ENCODE measurements at places on chromosomes 12 and 14.

DNA sequence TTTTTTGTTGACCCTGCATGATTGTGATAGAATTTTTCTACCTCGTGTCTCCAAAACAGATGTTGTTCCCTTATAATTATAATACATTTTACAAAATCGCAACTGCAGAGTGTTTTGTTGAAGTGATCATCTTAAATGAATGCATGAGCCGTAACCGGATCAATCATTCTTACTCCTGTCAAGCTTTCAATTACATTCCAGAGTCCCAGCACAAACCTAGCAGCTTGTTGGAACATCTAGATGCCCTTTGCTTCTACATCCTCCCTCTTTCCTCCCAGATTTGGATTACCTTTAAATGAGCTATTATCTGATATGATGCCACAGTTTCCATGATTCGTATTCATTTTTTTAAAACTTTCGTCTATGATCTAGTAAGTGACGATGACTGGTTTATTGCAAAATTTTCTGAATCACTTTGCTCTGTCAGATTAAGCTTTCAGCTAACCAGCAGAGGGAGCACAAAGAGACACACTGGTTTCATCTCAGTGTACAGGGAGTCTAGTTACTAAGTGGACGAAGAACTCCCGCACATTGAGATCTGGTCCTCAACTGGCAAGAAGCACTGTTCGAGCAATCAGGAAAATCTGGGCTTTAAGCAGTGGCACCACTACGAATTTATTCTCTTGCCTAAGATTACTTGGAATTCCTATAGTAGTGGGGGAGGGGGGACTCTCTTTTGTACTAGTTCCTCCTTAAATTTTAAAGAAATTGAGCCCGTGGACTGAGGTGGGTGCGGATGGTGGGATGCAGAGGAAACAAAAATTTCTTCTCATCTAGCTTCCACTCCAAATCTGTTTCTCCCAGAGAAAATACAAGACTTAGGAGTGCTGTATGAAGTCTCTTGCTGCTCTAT is 40.9 kb downstream of the TSHR start:
- DNase-seq, result peak; percentile 34

- DNase-seq, result peak; percentile 63
Measured at GRCh38 chr14:24430682-24431568, 1.2 kb downstream of the KHNYN start.

- DNase-seq, result no peak
Measured at GRCh38 chr12:68483592-68484383, 126.9 kb upstream of the RAP1B start.

GRCh38 chr14:71141701-71142374 is 234.6 kb downstream of the PCNX1 start:
- no peak for DNase-seq

- no peak for DNase-seq
Measured at GRCh38 chr14:72401632-72402376, 469.6 kb downstream of the RGS6 start.

DNA sequence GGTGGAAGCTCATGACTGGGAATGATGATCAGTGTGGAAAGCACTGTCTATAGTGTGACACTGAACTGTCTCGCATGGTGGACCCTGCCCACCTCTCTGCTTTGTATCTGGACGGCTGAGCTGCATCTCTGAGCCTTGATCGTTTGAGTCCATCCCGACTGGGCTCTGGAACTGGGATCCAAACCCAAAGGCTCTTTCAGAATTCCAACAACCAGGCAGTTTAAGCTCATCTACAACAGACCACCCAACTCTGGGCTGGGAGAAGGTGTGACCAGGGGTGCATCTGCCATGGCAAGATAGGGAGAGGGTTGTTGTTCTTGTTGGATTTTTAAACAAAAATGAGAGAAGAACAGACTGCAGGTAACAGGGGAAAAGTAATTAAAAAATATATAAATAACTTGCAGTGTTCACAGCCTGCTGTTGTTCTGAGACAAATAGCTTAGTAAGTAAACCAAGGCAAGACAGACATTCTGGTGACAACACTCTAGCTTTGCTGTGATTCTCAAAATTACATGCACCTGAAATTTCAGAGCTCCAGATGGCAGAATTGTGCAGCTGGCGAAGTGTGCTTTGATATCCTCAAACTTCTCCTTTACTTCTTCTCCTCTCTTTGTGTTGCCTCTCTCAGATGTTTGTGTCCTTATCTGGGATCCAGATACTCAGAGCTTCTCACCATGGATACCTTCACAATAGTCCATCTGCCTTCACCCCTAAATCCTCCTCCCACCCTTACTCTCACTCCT is 209.6 kb downstream of the EMP1 start:
- DNase-seq, result no peak

GRCh38 chr12:52083638-52083996 is 4.1 kb downstream of the SMIM41 start:
- no peak for DNase-seq

GRCh38 chr12:117526757-117527478 is 165.5 kb upstream of the NOS1 start:
- no peak for DNase-seq

DNA sequence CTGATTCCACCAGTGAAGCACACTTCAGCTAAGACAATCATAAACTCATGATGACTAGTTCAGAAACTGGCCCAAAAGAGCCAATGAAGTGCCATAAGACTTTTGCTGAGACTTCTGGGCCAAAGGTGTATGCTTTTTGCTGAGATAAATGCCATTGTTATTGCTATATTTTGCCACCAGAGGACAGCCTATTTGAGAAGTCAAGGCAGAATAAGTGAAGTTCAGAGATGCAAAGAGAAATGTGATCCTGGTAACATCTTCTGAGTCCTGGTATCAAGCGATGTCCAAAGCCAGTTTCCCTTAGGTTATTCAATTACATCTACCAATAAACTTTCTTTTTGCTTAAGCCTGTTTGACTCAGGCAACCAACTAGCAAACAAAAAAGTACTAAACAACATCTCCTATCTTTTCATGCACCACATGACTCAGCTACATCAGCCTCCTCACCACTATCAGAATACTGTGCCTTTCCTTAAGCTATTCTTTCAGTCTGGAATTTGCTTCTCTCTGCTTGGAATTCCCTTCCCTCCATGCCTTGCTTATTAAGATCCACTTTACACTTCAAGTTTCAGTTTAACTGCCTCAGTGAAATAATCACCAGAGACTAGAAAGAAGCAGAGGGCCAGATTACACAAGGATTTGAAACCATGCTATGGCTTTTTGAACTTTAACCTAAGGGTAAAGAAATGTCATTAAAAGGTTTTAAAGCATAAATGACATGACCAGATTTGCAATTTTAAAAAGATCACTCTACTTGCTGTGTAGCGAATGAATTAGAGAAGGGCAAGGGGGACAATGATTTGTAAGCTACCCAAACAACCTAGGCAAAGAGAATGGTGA is 14.0 kb downstream of the CRY1 start:
- DNase-seq, result no peak

DNA sequence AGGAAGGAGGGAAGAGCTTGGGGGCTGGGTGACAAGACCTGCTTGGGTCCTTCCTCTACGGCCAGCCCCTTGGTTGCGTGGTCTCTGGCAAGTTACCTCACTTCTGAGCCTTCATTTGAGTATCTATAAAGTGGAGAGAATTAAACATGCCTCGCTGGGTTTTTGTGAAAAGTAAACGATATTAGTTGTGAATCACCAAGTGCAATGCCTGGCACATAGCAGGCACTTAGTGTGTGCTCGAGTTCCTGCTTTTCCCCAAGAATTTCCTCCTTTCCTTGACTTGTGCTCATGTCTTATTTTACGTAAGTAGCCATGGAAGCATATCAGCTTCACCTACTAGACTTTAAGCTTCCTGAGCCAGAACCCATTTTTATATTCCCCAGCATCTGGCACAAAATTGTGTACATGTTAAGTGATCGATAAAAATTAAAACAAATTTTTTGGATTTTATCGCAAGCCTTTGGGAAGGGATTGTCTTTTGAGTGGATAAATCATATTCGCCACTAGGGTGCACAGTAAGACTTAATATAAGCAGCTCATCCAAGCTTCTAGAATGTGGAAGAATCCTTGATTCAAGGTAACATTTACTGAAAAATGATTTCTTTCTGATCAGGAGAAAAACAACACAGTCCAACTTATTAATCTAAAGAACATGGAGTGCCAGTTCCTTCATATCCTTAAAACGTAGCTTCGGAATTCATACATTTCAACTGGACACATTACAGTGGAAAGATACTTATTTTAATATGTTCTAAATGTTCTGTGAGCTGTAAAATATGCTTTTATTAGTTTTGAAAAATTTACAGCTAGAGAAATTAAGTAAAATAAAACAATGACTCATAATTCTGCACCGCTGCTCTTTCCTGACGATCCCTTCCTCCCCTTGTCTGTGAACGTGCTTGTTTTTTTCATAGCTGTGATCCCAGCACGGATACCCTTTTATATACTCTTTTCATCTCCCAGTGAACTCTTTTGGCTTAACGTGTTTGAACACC is 62.0 kb downstream of the SLC25A47 start:
- DNase-seq, result no peak

DNA sequence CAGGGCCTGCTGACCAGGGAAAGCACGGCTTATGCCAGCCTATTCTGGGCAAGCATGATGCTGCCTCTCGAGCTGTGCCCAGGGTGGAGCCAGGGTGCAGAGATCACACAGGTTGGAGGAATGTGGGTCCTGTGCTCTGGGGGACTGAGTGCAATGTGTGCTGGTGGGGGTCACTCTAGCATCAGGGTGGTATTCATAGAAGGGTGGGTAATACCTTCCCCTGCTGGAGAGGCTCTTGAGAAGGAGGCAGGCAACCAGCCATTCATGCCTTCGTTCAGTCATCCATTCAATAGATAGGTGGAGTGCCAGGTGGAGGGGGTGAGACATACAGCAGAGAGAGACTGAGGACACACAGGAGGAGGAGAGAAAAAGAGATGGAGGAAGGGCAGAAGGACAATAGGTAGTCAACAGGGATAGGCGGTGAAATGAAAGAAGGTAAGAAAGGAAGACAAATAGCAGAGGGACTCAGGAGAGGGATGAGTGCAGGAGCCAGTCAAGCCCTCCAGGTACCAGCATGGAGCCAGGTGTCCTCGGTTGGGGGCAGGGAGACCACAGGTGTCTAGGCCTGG is 5.2 kb upstream of the ZNF385A start:
- no peak for DNase-seq

- DNase-seq, result no peak
Measured at GRCh38 chr12:65618588-65618987, 205.7 kb upstream of the HMGA2 start.

DNA sequence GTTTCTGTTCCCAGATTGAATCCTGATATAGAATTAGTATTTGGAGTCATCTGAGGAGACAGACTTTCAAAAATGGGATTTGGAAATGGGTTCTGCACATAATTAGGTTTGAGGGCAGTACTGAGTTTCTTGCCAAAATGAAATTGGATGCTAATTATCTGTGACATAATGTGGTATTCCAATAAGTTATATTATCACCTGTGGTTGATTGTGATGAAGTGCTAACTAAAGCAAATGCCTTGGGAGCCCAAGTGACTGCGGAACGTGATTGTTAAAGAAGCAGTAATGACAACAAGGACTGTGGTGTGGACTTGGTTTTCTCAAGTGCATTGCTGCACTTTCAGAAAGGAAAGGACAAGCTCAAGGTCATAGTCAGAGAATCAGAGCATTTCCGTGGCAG is 337.0 kb downstream of the IPO8 start:
- no peak for DNase-seq

DNA sequence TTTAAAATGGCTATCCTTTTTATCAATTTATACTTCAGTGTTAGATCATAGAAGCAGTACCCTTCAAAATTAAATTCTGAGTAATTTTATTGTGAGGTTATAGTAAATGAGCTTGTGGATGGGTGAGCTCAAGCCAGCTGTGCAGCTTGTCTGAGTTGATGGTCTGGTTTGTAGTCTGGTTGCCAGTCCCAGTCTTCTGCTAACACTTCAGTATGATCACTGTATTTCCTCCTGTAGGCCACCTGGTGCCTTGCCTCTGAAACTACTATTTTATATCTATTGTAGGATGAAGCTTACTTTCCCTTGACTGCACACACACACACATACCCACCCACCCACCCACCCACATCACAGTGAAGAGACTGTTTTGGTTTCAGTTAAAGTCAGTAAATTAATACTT is 496.4 kb downstream of the PCNX1 start:
- DNase-seq, result no peak

- peak; percentile 8 for DNase-seq
Measured at GRCh38 chr14:101232340-101233020, 328.8 kb upstream of the DIO3 start.

GRCh38 chr12:84247931-84248330 is 664.7 kb downstream of the SLC6A15 start:
- DNase-seq, result no peak

DNA sequence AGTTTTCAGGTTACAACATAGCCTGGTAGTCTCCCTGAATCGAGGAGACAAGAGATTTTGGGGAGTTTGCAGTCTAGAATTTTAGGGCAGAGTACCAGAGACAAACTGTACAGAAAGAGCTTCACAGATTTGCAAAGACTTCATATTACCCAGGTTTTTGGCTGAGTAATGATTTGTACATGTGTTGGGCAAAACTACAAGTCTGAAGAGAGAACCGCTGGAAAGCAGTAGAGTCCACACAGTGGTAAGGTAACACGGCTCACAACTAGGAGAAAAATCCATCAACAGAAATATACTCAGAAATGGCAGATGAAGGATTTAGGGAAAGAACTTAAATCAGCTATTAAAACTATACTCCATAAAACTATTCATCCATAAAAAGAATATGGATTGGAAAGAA is 25.7 kb downstream of the FBXO33 start:
- no peak for DNase-seq

DNA sequence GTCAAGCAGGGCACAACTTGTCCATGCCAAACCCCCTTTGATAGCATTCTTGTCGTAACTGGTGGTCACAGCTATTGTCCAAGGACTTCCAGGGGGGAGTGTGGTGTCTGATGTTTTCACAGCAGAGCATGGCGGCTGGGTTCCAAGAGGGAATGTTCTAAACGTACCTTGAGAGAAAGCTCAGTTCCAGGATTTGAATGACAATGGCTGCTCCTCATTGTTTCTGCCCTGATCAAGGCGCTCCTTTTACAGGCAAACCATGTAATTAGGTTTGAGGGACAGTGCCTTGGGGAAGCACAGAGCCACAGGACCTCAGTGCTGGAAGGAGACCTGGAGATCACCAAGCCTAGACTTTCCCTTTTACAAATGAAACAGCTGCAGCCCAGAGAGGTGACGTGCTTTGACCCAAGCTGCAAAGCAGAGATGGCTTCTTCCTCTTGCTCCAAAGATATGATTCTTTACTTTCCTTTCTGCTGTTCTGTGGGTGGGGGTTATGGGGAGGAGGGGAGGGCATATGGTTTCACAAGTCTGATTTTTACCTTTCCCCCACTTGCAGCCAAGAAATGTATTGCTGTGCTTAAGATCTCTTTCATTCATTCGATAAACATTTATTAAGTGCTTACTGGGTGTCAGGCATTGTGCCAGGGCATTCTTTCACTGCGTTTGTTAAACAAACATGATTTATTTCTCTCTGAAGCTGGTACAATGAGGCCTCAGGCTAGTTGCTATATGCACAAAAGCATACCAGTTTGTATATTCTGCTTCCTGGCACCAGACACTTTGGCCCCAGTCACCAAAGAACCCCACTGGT is 172.8 kb downstream of the KTN1 start:
- DNase-seq, result no peak

- DNase-seq, result no peak
Measured at GRCh38 chr12:79891506-79892162, 43.3 kb downstream of the PPP1R12A start.

Measured in right hindlimb (tissue), 1 donor.